ENCODE measurements at places on chromosomes 16 and 17.

DNA sequence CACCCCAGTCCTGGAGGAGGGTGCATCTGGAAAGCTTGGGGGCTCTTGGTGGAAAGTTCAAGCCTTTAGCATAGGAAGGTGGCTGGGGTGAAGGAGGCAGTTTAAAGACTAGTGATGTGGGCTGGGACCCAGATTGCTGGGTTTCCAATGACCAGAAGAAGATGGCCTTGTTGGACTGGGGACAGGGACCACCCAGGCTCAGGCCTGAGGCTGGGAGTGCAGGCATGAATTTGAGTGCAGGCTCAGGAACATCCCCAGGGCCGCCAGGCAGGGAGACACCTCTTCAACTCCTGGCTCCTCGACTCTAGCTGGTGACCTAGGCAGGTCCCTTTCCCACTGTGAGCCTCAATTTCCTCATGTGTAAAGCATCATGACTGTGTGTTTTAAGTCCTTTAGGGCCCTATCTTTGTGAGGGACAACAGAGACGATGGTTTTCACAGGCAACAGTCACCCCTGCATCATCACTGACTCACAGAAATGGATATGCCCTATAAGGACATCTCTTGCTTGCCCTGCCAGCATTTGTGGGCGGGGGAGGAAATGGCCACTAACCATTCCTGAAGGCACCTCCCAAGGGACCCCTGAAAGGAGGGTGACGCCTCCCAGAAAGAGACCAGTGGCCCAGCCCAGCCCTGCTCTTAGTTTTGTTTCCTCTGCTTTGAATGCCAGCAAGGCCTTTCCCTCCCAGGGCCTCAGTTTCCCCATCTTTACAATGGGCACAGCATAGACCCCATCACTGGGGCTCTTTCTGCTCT lies 11.1 kb downstream of the NLRC5 start:
- DNase-seq, result no peak

- no peak for DNase-seq
These were observed 401 bp upstream of the KRTAP4-5 start for GRCh38 chr17:41150026-41150425.

DNA sequence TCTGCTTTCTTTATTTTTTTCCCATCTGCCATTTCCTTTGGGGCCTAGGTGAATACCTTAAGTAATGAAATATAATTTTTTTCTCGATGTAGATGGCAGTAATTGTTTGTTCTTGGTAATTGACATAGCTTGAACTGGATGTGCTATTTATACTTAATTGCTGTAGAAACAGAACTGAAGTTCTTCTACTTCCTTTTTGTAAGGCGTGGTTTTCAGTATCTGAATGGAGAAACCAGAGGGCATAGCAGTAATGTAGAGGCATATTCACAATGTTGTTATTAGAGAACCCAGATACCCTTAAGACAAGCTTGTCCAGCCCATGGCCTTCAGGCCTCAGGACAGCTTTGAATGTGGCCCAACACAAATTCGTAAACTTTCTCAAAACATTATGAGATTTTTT lies 16.4 kb downstream of the ATP6V0A1 start:
- no peak for DNase-seq

GRCh38 chr17:16938496-16939207 lies 33.3 kb downstream of the TNFRSF13B start:
- no peak for DNase-seq
